ENCODE measurements at places on chromosomes 3 and 15.

GRCh38 chr15:77691607-77692006, 58.9 kb upstream of the LINGO1 start:
- no peak for DNase-seq

DNA sequence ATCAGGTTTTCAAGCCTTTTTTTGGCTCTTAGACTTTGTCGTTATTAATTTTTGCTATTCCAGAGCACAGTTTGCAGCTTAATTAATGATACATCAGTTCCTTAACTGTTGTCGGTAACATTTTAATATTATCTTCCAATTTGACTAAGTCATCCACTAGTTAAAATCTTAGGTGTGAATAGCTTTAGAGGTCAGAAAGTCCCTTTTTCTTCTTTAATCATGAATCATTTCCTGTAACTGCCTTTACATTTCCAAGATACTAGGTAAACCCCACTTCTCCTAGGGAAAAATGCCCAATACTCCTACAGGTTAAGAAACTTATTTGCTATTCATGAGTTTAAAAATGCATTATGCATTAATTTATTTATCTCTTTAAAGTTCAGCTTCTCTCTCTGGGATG, 260.9 kb upstream of the CFAP20DC start:
- no peak for DNase-seq

- no peak for DNase-seq
Measured at GRCh38 chr3:95212117-95212516, 1149.3 kb downstream of the NSUN3 start.

DNA sequence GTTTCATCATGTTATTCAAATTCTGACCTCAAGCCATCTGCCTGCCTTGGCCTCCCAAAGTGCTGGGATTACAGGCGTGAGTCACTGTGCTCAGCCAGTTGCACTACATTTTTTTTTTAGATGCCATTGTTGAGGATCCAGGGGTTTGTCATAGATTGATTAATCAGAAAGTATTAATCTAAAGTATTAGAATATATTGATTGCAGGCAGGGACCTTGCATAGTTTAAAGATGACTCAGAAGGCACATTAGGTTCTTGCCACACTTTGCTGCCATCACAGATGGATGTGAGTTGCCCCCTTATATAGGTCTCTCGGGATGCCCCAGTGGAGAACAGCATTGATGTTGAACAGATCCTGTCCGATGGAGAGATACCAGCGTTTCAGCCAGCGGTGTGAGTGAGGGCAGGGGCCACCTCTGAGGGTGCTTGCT, 41.1 kb downstream of the IGF1R start:
- DNase-seq: no peak

- DNase-seq: no peak
Measured at GRCh38 chr3:158819282-158819681, 17.4 kb downstream of the MFSD1 start.

DNA sequence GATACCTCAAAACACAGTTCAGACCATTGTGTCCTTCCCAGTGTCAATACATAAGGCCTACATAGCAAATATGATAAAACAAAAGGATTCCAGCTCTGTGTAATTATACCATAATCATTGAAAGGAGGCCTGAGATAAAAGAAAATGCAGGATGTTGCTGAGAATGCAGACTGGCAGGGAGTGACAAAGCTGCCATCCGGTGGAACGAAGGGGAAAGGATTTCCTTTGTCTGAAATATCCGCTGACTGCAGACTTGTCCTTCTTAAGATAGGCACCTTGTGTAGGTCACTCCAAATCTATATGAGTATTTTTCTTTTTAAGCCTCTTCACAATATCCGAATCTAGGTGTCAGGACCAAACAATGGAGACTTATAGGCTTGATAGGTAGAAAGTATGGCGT, 108.0 kb downstream of the KCNH8 start:
- DNase-seq: peak; percentile 1

- no peak for DNase-seq
Measured at GRCh38 chr3:193207290-193208273, 33.4 kb upstream of the PLAAT1 start.

DNA sequence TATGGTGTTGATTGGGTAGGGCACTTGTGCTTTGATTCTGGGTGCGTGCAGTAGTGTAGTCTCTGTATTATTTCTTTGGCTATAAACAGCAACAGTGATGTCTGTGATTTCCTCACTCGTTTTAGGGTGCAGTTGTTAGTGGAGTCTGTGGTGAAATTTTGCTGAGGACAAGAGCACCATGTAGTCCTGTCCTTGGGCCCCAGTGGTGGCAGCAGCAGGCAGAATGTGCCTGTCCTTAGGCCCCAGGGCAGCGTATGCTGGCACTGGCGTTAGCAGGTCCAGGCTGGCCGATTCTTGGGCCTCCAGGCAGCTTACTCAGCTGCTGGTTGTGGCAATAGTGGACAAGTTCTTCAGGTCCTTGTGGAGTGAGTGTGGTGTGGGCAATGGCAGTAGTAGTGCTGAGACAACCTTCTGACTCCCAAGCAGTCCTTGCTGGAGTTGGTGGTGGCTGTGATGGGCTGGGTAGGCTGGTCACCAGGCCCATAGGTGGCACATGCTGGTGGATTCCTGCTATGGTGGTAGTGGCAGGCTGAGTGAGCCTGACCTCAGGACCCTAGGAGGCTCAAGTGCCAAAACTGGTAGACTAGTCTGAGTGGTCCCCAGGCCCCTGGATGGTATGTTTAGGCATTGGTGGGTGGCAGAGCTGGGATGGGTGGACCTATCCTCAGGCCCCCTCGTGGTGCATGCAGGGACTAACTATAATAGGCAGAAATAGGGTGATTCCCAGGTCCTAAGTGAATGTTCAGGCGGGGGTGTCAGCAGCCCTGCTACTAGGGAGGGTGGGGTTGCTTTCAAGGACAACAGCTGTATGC, 56.3 kb downstream of the TNFAIP8L3 start:
- peak; percentile 33 for DNase-seq

- no peak for DNase-seq
Measured at GRCh38 chr3:135691240-135691639, 274.3 kb upstream of the PPP2R3A start.

GRCh38 chr15:43239732-43240491, 19.1 kb upstream of the EPB42 start:
- no peak for DNase-seq

DNA sequence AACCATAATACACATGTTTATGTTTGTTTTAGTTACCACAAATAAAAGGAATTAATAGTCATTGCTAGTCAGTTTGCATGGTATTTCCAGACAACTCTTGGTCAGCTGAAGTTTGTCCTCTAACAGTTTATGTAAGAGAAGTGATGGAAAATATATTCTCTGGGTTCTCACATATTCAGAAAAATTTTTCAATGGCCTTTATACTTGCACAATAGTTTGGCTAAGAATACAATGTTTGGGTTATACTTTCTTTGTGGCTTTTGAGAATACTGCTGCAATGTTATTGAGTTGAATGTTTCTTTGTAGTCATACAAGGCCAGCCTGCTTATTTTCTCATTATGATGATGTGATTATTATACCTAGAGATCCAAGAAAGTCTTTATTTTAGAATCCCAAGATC, 133.9 kb downstream of the RAP2B start:
- DNase-seq: no peak

GRCh38 chr3:108091498-108092250, 843 bp upstream of the CD47 start:
- DNase-seq: no peak

DNA sequence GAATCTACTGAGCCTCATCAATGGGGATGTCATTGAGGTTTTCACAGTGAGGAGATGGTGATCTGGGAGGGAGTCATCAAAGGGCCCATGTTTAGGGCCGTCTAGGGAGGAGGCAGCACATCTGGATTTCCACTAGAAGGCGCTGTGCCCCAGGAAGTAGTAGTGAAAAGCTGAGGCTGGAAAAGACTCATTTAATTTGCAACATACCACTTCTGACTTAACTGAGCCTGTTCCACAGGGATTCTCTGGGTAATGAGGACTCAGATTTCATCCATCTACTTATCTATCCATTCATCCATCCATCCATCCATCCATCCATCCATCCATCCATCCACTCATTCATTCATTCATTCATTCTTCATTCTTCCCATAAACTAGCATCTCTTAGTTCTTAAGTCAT, 17.4 kb upstream of the SHF start:
- DNase-seq: peak; percentile 70

GRCh38 chr3:37594873-37595783, 266.6 kb upstream of the CTDSPL start:
- DNase-seq: no peak

- DNase-seq: no peak
Measured at GRCh38 chr3:18351069-18351628, 74.0 kb downstream of the SATB1 start.

- peak; percentile 2 for DNase-seq
Measured at GRCh38 chr3:46660543-46661523, 32.6 kb downstream of the ALS2CL start.

DNA sequence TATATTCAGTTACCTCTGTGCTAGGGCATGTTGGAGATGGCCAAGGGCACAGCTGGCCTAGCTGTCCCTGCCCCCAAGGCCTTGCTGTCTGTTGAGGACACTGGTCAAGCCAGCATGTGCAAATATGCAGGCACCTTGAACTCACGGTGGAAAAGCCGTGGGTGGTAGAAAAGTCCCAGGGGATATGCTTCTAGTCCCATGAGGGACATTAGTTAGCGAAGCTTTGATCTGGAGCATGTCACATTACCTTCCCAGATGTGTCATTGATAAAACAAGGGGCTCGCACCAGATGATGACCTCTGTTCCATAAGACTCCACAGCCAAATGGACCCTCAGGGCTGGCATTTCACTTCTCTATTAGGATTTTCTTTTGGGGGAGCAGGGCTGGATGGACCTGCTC, 14.2 kb upstream of the TMEM158 start:
- DNase-seq: no peak

DNA sequence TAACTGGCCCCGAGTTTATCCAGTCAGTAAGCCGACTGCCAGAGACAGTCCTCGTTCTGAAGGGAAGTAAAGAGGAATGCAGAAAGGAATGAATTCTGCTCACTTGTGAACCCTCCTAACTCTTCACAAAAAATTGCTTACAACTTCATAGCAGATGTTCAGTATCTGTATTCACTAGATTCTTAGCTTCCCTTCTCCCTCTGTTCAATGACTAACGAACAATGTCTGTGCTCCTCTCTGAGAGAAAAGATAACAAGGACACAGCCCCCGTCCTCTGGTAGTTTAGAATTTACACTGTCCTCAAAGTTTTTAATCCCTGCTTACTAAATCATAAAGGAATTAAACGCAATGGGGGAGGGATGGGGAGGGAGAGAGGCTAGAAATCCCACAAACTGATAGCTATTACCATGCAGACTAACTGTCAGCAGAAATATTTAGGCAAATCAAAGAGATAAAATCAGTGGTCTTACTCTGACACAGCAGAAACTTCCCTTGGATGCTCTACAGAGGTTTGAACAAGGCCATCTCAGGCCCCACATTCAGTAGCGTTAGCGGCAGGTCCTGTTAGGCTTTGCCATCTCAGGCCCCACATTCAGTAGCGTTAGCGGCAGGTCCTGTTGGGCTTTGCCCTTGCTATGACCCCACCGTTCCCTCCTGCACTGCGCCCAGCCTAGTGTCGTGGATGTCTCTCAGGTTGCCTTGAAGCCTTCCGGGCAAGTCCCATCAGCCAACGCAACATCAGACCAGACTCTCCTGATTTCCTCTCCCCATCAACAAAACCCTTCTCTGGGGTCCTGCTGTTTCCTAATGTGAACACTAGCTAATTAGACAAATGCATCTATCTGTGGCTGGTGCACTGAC, 23.4 kb downstream of the NRROS start:
- DNase-seq: no peak

DNA sequence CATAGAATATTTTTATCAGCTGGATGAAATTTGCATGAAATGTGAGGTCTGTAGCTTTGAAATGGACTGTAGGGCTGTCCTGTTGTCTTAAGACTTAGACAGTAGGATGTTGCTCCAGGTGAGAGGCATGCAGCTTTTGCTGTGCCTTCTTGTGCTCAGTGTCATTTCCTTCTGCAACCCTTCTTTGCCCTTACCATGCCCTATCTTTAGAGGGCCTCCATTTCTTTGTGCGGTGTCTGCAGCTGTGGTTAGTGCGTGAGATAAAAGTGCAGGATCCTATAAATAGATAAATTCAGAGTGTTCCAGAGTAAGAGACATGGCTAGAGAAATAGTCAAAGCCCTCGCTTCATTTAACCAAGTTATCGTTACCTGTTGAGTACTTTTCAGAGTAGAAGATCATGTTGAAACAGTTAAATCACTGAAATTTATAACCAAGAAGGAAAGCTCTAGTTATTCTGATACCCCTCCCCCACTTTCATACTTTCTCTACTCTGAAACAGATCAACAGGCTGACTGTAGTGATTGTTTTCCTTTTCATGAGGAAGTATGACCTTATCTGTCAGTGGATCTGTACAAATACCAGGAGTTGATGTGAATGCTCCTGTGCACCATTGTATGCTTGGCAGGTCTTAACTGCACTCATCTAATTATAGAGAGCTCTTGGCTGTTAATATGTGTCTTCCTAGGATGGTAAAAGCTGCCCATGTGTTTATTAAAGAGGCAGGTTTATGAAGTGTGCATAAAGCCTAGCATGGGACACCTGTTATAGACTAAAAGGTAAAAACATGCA, 18.2 kb downstream of the EIF3J start:
- no peak for DNase-seq

GRCh38 chr3:130755666-130756065, 9.0 kb upstream of the PIK3R4 start:
- DNase-seq: no peak

DNA sequence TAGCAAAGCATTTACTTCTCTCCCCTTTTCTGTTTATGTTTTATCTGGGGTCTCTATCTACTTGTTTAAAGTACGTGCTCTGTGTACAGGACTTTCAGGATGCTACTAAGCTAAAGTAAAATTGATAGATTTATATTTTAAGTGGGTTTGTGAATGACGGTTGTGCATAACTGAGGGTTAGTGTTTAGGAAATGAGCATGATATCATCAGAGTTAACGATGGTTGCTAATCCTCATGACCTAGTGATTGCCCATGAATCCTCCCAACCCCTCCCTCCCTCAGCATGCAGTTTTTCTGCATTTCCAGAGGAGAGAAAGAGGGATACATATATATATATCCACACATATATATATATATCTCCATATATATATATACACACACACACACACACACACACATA, 957.2 kb downstream of the TUSC7 start:
- no peak for DNase-seq

DNA sequence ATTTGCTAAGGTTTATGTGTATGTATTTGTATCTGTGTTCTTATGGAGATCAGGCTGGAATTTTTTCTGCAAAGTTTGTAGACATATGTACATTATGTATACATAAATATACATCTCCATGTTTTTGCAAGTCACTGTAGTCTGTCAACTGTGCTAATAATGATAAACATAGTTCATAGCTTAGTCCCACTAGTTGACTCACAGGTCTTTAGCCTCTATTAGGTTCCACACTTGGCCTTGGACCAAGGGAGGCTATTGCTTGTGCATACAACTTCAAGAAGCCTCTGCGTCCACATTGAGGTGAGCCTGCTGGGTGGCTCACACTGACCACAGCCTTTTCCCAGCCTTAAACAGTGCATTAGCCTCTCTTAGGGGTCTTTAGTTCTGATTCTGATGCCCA, 243.8 kb upstream of the PEX5L start:
- no peak for DNase-seq

DNA sequence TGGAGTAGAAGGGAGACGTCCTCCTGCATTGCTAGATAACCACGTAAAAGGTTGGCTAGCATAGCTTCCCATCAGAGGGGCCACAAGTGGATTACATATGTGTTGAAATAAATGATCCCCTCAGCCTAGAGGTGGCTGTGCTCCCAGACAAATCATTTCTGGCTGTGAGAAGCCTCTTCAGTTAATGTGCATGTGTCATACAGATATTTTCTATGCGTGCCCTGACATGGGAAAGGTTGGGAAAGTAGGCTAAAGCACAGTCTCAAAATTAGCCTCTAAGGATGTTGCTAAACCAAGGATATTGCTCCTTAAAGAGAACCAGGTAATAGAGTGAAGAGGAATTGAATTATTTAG, 17.8 kb downstream of the USP3 start:
- DNase-seq: peak; percentile 36

Measured in NCI-H1417 (cell line).